ENCODE measurements at places on chromosomes 16 and 17. TPM values are rescaled to one million over a fixed set of nuclear protein-coding genes. Genes with fewer than 3 reads are reported as not detected.

PMP22 gene
- polyA plus RNA-seq, result not detected

SYCE1L gene
- polyA plus RNA-seq, result 1.8 TPM

GDPD3 gene
- not detected for polyA plus RNA-seq

DCUN1D3 gene
- 1.1 TPM for polyA plus RNA-seq

HEXD gene
- 12.1 TPM for polyA plus RNA-seq

KCNH6 gene
- polyA plus RNA-seq, result not detected

ERI2 gene
- 3.1 TPM for polyA plus RNA-seq

ZNF821 gene
- 4.9 TPM for polyA plus RNA-seq

SPNS3 gene
- polyA plus RNA-seq, result 11.6 TPM

TP53TG3F gene
- polyA plus RNA-seq, result not detected

IRX3 gene
- polyA plus RNA-seq, result not detected

CMTM1 gene
- 0.48 TPM for polyA plus RNA-seq

ESRP2 gene
- polyA plus RNA-seq, result 0.64 TPM

ZMYND15 gene
- not detected for polyA plus RNA-seq

Measured in naive thymus-derived CD8-positive, alpha-beta T cell (primary cell).